SIG-M5 (cell line): ENCODE measurements at places on chromosomes 2 and 18.

GRCh38 chr2:74502720-74503505 lies 3.5 kb upstream of the LBX2 start:
- DNase-seq, result no peak

- DNase-seq, result no peak
These were observed 972 bp upstream of the MPP4 start for GRCh38 chr2:201699416-201699815.

DNA sequence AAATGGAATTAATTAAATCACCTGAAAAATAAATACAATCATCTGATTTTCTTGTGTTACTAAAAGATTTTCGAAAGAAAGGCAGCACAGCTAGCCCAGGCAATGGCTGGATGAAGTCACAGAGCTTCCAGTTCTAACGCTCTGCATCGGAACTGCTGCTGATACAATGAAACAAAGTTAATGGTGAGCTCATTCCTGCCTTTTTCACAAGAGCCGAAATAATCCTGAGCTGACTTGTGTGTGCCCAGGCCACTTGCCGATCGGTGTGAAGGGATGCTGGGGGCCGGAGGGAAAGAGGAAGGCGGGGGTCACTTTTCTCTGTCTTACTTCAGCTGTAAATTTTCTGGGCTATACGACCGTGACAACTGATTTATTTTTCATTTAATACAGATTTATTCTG lies 149.5 kb downstream of the INO80D start:
- no peak for DNase-seq

DNA sequence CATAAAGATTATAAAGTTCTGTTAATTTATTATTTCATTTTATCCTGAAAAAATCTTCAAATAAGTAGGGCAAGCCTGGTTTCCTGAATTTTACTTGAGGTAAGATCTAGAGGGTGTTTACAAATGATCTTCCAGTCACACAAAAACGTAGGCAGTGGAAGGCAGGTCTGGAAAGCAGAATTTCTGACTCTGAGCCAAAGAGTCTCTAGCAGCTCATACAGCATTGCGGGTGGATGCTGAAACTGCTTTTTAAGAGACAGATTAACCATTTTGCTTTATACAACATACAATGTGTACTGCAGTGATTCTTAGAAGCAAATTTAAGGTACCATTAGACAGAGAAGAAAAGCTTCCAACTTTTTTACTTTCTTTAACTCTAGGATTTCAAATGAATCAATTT lies 117.0 kb downstream of the FTCDNL1 start:
- DNase-seq, result no peak

DNA sequence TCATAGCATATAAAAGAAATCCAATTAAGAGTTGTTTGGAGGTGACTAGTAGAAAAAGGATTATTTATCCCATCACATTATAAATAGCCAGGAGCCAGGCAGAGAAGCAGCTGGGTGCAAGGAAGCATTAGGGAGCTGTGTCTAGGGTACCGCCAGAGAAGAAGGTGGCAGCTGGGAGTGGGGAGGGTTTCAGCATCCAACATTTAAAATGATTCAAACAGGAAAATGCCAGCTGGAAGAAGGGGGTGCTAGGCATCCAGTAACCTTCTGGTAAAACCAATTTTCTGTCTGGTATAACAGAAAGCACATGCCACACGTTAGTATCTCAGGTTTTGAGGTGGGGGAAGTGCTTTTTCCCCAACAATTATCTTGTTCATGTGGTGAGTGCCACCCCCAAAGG lies 452.4 kb downstream of the ZEB2 start:
- DNase-seq, result no peak

GRCh38 chr2:98715812-98716451 lies 15.0 kb downstream of the MGAT4A start:
- DNase-seq, result no peak

DNA sequence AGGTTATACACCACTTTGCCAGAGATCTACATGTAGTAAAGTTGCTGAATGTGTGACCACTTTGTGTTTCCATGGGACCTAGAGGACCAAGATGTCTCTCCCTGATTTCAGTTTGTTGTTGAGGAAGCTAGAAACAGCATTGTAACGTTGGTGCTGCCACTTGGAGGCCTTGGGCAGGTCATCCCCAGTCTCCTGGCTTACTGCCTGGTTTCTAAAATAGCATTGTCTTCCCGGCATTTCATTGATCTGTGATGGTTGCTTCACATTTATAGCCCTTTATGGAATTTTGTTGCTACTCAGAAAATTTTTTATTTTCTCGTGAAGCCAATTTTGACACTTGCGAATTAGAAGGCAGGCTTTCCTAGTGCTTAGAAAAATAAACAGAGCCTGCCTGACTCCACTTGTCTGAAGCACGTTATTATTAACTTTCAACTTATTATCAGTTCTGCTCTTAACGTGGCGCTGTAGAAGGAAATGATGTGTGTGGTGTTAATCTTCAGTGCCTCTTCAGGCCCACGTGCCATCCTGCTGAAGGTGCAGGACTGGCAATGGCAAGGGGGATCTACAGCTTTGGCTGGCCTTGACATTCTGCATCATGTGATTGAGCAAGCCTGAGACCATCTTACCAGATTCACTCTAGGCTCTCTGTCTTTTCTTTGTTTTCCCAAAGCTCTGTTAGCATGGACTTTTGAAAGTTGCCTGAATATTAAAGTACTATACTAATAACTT lies 59.9 kb downstream of the INPP4A start:
- DNase-seq, result no peak

- no peak for DNase-seq
These were observed 112.5 kb downstream of the FAM210A start for GRCh38 chr18:13613591-13614501.

DNA sequence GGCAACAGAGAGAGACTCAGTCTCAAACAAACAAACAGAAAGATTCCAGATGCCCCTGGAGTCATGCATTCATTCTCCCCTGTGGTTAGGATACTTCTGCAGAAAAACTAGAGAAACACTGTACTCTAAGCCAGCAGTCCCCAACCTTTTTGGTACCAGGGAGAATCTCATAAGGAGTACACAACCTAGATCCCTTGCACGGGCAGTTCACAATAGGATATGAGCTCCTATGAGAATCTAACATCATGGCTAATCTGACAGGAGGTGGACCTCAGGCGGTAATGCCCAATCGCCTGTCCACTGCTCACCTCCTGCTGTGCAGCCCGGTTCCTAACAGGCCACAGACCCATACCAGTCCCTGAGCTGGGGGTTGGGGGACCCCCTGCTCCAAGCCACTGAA lies 18.3 kb downstream of the PSME4 start:
- DNase-seq, result no peak

- DNase-seq, result no peak
These were observed 424.0 kb downstream of the ARHGAP15 start for GRCh38 chr2:143553261-143553660.

- DNase-seq, result no peak
These were observed 717.9 kb upstream of the SLC8A1 start for GRCh38 chr2:41169744-41170143.

DNA sequence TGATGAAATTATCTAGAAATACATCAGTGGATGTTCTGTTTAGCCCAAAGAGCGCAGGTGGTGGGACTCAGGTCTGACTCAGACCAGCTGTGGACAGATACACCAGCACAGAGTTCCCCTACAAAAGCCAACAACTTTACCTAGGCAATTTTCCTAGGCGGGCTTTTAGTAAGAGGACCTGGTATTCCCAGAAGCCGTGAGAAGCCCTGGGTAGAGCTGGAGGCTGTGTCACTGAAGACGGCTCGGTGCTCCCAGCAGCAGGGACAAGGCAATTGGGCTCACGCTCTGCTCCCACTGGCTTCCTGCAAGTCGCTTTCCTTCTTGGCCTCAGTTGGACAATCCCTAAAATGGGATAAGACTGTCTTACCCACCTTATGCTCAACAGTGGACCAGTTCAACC lies 41.1 kb downstream of the TPO start:
- no peak for DNase-seq

DNA sequence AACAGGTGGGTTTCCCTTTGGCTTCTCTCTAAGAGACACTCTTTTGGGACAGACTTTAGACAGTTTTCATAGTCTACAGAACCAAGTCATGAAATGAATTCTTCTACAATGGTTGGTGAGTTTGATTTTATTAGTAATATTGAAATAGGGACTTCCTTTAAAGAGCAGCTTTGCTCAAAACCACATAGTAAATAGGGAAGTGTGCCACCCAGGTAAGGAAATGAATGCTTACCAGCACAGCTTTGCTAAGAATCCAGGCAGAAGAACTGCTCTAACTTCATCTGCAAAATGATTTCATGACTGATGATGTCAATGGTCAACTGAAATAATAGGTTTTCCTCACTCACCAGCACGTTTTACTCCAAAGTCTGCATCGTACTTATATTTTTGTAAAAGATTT lies 89.2 kb downstream of the NYAP2 start:
- DNase-seq, result no peak

GRCh38 chr2:227479865-227480475 lies 8.0 kb downstream of the AGFG1 start:
- DNase-seq, result no peak

DNA sequence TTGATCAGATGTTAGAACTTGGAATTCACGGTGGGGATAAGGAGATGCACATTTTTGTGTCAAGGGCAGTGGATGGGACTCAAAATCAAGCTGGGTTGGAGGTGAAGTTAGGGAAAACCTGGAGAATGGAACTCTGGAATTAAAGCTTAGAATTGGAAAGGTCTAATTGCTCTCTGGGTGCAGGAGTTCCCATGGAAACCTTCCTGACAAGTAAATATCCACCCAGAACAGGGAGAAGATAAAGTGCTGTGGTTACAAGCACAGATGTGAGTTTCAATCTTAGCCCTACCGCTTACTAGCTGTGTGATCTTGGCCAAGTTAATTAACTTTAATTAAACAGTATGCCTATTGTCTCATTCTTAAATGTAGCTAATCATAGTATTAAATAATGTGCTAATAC lies 71.3 kb upstream of the TCF7L1 start:
- no peak for DNase-seq
